Activated naive CD4-positive, alpha-beta T cell treated with anti-CD3 and anti-CD28 coated beads for 36 hours (primary cell): ENCODE measurements at places on chromosomes 4 and X. TPM values are rescaled to one million over a fixed set of nuclear protein-coding genes. Genes with fewer than 3 reads are reported as not detected.

TEX28 gene
- not detected for total RNA-seq

PNMA5 gene
- total RNA-seq, result not detected

- DNase-seq, result no peak
Observed at GRCh38 chr4:150525321-150525868, 56.6 kb upstream of the MAB21L2 start.

DNA sequence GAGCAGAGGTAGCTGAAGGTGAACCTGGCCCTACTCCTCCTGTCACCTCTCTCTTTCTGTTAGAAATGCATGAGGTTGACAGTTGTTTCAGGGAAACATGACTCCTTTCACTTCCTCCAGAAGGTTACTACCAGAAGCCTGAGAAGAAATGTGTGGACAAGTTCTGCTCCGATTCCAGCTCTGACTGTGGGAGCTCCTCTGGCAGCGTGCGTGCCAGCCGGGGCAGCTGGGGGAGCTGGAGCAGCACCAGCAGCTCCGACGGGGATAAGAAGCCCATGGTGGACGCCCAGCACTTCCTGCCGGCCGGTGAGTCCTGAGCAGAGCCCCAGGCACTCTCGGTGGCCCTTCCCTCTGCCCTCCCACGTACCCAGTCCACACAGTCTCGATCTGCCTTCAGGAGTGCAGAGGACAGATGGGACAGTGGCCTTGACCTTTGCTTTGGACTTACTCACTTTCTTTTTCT lies 61.3 kb upstream of the TLR2 start:
- no peak for DNase-seq

DNA sequence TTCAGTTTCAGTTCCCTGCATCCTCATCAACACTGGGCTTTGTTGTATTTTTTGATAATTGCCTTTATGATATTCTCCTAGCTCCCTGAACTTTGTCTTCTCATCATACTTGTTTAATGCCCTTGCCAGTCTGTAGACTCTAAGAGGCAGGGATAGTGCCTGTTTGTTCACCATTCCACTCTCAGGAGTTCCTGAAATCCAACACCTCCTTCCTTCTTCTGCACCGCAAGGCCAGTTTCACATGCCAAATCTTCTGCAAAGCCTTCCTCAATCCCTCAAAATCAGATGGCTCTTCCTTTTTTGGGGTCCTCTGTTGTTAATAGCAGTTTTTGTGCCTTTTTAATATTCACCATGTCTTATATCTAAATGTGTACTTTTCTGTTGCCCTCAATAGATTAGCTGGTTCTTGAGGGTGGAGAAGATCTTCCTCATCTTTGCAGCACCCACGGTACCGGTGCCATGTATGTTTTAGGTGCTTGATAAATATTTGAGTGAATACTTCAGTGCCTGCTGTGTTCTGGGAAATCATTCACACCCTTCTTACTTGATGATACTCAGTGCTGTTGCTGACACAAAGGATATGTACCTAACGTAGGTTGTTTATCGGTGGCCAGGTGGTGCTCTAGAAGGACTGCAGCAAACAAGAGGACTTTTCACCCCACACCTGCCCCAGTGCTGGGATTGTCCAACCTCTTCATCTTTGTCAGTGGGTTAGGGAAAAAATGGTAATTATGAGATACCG lies 85.3 kb upstream of the LIMCH1 start:
- no peak for DNase-seq

DNA sequence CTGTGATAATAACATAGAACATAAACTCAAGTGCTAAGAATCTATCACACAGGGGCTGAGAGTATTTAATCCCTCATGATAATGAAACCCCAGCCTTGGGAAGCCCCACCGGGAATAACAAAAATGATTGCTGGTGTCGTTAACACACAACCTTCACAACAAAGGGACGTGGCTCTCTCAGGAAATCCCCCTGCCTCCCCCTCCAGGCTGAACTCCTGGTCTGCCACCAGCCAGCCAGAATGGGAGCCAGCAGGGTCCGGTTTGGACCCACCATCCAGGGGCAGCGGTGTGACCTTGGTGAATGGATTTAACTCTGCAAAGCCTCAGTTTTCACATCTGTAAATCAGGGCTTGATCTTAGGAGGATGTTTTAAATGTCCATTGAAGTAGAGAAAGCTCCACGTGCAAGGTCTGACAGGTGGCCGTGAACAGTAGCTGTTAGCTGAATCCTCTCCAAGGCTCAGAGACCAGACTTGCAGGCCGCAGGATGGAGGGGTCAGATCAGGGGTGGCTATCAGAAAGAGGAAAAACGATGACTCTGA lies 46.5 kb downstream of the ABLIM2 start:
- DNase-seq, result no peak

DNA sequence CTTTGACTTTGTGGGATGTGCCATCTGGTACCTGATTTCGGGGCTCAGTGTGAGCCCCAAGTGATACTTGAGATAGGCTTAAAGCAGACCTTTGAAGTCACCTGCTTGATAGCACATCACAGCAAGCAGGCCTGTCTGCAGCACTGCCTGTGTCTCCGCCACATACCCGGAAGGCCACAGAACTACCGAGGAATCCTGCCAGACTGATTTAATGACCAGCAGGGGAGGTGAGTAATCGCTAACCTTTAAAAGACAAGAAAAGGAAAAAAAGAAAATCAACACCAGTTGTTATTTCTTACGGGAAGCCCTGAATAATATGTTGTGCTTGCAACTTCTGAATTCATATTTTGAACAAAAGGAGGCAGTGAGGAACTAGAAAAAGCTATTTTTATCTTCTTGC lies 6.8 kb downstream of the PTCHD1 start:
- DNase-seq, result no peak

DNA sequence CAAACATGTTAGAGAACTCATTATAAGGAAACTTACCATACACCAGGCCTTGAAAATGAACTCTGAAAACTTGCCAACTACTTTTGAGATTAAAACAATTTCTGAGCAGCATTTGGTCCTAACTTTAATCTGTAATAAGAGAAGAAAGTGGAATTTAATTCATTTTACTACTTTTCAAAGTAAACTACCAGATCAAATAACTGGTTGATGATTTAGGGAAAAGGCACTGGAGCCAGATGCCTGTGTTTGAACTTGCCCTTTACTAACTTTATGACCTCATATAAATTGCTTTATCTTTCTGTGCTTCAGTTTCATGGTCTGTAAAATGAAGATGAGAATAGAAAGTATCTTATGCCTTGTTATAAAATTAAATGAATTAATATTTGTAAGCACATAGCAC lies 159.9 kb upstream of the PCDH18 start:
- no peak for DNase-seq
